Mammary epithelial cell (primary cell): ENCODE measurements at places on chromosomes 2 and 18. TPM values are rescaled to one million over a fixed set of nuclear protein-coding genes. Genes with fewer than 3 reads are reported as not detected.

The IL1RN gene
- polyA plus RNA-seq: 38.0 TPM

The POTEF gene
- polyA plus RNA-seq: not detected

The INSIG2 gene
- 17.6 TPM for polyA plus RNA-seq

The OSR1 gene
- polyA plus RNA-seq: 31.8 TPM

The ERMN gene
- not detected for polyA plus RNA-seq

The GATA6 gene
- polyA plus RNA-seq: 0.62 TPM

The KCNG3 gene
- not detected for polyA plus RNA-seq

The IL1RL1 gene
- 0.09 TPM for polyA plus RNA-seq

The DCC gene
- polyA plus RNA-seq: not detected

The CHST9 gene
- not detected for polyA plus RNA-seq

The RAB12 gene
- 10.3 TPM for polyA plus RNA-seq

The SPP2 gene
- not detected for polyA plus RNA-seq

The TWIST2 gene
- polyA plus RNA-seq: 23.2 TPM

The GKN2 gene
- not detected for polyA plus RNA-seq

The ASXL3 gene
- polyA plus RNA-seq: not detected

The FOXD4L1 gene
- polyA plus RNA-seq: 0.10 TPM

The CD8B2 gene
- polyA plus RNA-seq: not detected

The COQ10B gene
- polyA plus RNA-seq: 2.7 TPM

The KIF5C gene
- 0.06 TPM for polyA plus RNA-seq

The HOXD8 gene
- polyA plus RNA-seq: not detected

The CFAP53 gene
- 0.29 TPM for polyA plus RNA-seq

The CAPN13 gene
- not detected for polyA plus RNA-seq

The MYCN gene
- polyA plus RNA-seq: not detected
